ENCODE measurements at places on chromosomes 12 and 14. TPM values are rescaled to one million over a fixed set of nuclear protein-coding genes. Genes with fewer than 3 reads are reported as not detected.

Gene DCN
- total RNA-seq: 3,503 TPM

Gene GPR84
- total RNA-seq: 0.26 TPM

Gene NINJ2
- 1.7 TPM for total RNA-seq

Gene POLE2
- total RNA-seq: 25.5 TPM

Gene HCAR2
- 3.8 TPM for total RNA-seq

Gene XPOT
- total RNA-seq: 77.1 TPM

Gene TPH2
- not detected for total RNA-seq

Gene TMEM253
- total RNA-seq: 0.37 TPM

Gene KCNA5
- 2.9 TPM for total RNA-seq

Gene C12orf54
- total RNA-seq: 1.5 TPM

- no peak for DNase-seq
These were observed 29.8 kb upstream of the CCT2 start for GRCh38 chr12:69555461-69555860.

- no peak for DNase-seq
These were observed 192.8 kb downstream of the GRIN2B start for GRCh38 chr12:13788626-13789025.

DNA sequence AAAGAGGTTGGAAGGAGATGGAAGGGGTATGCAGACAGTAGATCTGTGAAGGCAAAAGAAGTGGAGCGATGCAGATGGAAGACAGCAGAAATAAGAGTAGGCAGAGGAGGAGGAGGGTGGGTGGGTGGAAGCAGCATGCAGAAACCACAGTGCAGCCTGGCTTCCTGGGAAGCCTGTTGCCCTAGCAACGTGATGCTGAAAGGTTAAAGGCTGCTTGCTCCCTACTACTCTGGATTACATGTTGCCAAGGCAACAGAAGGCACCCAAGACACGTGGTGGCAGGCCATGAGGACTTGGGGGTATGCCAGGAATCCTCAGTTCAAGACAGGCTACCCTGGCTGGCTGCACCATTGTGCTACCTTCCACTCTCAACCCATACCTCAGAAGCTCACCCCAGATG, 129.6 kb downstream of the GRIN2B start:
- no peak for DNase-seq

DNA sequence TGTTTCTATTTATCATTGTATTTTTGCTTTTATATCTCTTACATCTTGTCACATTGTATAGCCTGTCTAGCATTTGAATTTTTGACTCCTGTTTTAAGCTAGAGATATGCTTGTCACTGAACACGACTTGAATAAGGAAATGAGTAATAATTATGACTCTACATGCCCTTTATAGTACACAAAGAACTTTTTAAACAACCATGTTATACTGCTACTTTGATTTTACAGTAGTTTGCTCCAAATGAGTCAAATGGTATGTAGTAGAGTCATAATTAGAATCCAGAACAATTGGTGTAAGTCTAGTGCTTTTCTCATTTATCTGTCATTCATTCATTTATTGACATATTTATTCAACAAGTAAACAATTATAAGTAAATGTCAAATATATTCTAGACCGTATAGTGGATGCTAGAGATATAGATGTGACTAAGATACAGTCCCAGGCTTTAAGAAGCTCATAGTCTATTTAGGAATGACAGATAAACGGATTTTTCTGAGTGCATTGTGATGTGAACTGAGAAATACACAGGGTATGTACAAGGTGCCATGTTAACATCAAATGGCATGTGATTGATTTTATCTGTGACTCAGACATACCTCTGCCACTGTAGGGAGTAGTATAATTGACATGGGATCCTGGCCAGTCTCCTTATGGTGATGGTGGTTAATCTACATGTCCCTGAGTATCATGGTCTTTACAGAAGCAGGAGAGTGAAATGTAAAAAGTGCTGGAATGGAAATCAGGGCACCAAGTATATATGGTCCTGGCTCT, 799.7 kb downstream of the DIO2 start:
- no peak for DNase-seq

- DNase-seq: no peak
These were observed 54.6 kb downstream of the CALM1 start for GRCh38 chr14:90451443-90451842.

DNA sequence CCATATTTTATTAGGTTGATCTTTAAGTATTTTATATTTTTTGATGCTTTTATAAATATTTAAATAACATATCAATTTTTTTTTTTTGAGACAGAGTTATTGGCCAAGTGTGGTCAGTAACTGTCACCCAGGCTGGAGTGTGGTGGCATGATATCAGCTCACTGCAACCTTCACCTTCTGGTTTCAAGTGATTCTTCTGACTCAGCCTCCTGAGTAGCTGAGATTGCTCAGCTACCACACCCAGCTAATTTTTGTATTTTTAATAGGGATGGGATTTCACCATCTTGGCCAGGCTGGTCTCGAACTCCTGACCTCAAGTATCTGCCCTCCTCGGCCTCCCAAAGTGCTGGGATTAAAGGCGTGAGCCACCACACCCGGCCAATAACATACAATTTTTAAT, 71.1 kb downstream of the FUT8 start:
- no peak for DNase-seq

DNA sequence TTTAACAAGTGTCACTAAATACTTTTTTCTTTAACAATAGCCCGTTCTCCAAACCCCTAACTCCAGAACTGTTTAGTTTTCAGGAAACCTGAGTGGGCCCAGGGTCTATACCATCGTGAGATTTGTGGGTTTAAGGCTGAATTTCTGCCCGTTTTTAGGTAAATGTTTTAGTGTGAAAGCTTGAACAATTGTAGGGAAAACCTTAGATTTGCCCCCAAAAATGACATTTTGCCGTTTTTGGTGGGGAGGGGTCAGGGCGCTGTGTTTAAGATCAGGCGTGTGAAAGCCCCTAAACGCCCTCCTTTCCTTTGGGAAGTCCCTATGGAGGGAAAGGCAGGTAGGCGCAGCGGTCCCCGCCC, 320 bp upstream of the PRPF39 start:
- DNase-seq: peak; percentile 11

DNA sequence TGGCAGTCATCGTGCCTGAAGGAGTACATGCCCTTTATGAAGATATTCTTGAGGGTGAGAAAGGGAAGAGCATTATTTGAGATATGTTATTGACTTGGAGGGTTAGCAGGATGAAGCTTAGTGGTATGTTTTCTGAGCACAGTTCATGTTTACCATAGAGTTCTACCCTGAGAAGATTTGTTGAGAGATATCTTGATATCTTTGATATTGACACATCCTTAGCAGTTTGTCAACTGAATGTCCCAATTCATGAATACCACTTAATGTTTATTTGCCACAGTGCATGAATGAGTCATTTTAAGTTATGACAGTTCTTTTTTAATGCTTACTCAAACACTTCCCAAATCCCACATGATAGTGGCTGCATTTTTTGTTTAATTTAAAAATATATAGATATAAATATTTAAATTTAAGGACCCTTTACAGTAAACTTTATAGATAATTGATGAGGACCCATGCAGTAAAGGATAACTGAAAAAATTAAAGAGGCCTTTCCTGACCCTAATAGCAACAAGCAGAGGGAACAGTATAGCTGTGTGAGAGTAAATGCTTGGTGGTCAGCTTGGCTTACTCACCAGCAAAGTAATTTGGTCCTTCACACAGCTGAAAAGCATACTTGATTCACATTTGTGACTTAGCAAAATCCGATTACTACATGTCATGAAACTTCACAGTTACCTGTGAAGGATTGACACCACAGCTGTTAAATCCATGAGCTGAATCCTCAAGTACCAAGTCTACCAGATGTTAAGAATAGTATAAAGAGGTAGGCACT, 25.8 kb downstream of the SLC39A9 start:
- DNase-seq: no peak

- DNase-seq: no peak
These were observed 104.3 kb downstream of the SLC16A7 start for GRCh38 chr12:59700153-59700450.

DNA sequence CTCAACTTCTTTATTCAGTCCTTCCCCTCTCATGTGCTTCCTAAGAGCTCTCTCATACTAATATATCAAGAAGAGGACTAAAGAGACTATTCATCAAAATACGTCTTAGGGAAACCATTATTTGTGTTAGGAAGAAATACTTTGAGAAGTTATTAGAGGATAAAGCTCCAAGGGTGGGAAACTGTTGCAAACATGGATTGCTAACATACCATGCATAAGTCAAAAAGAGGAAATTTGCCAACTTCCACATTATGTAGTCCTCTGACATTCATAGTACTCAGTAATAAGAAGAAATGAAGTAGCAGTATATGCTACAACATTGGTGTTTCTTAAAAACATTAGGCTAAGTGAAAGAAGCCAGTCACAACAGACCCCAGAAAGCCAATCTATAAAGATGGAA, 128.8 kb upstream of the CLEC14A start:
- no peak for DNase-seq

- DNase-seq: no peak
These were observed 185.3 kb downstream of the TSPAN9 start for GRCh38 chr12:3262470-3262869.

GRCh38 chr12:7349418-7349817, 45.5 kb downstream of the ACSM4 start:
- no peak for DNase-seq

DNA sequence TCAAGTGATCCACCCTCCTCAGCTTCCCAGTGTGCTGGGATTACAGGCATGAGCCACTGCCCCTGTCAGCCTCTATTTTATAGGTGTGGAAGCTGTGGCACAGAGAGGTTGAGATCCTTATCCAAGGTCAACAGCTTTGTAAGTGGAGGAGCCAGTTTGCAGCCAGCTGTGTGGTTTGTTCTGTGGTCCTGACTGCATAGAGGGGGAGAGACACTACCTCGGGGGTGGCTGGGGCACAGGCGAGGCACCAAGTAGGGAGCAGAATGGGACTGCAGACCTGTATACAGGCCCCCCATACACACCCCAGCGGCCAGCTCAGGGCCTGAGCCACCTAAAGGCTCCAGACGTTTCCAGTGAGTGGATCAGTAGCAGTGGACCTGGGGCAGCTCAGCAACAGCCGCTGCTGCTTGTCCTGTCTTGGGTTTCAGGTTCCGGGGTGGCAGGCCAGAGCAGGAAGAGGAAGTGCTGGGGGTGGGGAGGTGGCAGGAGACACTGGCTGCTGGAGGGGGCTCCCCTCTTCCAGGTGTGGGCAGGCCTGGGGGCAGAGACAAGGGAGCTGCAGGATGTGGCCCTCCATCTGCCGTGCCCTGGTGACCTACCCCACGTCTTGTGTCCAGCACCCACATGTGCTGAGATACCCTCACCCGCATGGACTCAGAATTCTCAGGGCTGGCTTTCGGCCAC, 11.0 kb downstream of the ORAI1 start:
- DNase-seq: no peak

- DNase-seq: no peak
These were observed 16.4 kb upstream of the TC2N start for GRCh38 chr14:91883753-91884152.

DNA sequence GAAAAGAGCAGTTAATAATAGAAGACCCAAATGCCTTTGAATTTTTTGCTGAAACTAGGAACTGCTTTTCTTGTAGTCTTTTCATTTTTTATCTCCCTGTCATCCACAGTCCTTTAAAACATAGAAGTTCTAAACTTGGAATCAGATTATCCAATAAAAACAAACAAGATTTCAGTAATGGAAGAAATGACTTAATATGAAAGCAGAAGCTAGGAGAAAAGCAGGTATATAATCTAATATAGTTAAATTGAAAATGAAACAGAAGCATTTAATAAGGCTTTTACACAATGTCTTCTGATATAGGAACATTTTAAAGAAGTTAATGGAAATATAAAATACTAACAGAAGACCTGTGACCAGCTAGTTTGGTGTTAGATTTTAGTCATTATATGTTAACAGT, 26.5 kb downstream of the PPP1R12A start:
- no peak for DNase-seq

DNA sequence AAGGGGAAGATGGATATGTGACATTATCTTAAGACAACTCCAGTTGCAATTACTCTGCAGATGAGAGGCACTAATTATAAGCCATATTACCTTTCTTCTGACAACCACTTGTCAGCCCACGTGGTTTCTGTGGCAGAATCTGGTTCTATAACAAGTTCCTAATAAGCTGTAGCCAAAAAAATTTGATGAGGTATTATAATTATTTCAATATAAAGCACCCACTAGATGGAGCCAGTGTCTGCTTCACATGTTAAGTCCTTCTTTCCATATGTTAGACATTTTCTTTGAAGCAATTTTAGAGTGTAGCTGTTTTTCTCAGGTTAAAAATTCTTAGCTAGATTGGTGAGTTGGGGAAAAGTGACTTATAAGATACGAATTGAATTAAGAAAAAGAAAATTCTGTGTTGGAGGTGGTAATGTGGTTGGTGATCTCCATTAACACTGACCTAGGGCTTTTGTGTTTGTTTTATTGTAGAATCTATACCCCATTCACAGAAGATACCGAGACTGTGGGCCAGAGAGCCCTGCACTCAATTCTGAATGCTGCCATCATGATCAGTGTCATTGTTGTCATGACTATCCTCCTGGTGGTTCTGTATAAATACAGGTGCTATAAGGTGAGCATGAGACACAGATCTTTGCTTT, 36.9 kb downstream of the PSEN1 start:
- DNase-seq: no peak

DNA sequence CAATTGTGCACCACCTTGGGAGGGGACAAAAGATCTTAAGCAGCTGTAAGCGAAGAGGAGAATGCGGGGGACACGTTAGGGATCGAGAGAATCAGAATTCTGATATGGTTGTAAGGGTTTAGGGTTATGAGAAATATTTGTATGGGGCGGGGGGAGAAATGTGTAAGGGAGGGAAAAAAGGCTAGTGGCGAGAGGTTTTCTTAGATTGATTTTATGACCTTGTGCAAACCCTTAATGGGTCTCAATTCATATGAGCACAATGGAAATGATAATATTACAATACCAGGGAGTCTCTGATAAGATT, 396 bp downstream of the NDUFA9 start:
- DNase-seq: no peak

DNA sequence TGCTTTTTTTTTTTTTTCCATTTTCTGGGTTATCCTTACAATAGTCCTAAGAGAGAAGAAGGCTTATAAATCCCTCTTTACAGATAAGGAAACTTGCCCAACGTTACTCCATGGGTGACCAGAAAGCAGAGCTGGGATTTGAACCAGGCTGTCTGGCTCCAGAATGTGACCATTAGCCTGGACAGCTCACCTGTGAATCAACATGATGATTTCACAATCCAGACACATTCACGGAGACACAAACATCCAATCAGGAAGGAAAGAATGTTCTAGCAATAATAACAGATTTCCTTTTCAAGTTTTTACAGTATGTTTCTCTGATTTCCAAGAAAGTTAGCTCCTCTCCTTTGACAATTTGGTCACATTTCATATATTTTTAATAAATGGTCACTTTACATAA, 118.3 kb downstream of the GALC start:
- DNase-seq: no peak

GRCh38 chr12:107399046-107399445, 286.6 kb upstream of the PWP1 start:
- no peak for DNase-seq

DNA sequence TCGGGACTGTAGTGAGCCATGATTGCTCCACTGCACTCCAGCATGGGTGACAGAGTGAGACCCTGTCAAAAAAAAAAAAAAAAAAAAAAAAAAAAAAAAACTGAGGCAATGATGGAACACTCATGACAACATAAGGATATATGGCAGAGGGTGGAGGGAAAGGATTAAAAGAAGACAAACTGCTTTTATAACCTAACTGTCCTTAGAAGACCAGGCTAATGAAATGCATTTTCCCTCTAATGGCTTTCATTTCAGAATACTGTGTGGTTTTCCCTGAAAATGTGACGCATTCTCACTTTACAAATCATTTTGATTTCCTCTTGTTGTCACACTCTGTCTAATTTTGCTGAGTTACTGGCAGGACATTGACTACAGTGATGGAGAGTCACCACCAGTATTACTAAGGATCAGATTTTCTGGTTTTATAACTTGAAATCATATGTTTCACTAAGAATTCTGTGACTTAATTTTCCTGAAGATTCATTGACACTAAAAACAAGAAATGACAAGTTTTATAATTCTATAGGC, 137.6 kb upstream of the SSTR1 start:
- no peak for DNase-seq
